ENCODE measurements at places on chromosomes 12 and 14.

DNA sequence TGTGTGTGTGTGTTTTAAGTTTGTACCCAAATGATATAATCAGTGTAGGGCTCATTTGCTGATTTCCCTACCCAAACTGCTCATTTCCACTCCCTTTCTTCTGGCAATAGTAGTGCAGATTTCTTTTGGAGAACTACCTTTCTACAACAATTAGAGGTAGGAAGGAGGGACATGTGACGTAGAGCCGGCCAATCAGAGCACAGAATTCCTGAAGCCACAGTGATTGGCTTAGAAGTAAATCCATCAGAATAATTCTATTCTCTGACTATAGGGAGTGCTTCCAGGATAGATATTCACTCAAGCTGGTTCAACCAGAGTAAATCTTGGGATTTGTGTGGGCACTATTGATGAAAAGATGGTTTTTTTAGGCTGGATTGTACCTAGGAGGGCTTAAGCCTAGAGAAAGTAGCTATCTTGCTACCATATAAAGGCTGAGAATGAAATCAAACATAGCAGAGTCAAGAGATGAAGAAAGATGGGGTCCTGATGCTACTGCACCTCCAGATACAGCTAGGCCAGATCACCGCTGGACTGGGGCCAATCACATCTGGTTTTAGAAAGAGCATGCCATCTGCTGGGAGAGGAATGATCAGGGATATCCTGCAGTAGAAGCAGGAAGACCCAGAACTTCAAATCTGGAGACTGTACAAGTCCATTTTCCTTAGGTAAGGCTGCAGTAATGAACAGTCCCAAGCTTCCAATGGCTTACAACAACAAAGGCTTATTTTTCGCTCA, 54.1 kb upstream of the NUAK1 start:
- DNase-seq: no peak

- DNase-seq: no peak
Observed at GRCh38 chr12:122309564-122310121, 43.3 kb upstream of the VPS33A start.

DNA sequence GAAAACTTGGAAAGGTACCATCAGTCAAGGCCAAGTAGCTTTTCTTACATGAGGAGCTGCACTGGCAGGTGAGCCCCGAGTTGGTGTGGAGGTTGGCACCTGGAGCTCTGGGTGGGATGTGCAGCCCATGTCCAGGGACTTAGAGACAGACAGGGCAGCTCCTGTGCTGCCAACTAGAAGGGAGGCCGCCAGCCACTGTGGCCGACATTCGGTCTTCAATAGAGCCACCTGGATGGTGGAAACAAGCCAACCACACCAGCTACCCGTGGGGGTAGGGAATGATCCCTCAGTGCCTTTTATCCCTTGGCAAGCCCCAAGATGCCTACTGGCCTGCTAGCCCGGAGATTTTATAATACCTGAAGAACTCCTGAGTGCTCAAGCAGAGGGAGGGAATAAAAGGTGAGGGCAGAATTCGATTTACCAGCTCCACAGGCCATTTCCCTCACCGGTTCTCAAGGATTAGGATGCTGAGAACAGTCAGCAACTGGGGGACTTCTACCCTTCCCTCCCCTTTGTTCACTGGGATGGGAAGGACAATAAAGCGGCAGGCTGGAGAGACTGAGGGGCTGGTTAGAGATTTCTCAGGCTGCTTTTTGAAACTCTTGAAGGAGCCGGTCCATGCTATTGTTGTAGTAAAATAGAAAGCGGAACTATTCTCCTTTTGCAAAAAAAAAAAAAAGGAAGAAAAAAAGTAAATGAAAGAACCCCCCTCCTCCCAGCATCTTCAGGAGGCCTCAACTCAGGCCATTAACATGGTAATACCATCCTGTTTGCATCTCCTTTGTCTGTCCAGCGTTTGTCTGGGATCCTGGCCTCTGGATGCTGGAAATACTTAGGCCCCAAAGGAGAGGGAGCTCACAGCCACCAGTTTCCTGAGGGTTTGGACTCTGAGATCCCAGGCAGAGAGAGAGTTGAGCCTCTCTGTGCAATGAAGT, 321.6 kb downstream of the ZFP36L1 start:
- DNase-seq: no peak

GRCh38 chr14:65258391-65258790, 154.1 kb upstream of the FUT8 start:
- DNase-seq: no peak

DNA sequence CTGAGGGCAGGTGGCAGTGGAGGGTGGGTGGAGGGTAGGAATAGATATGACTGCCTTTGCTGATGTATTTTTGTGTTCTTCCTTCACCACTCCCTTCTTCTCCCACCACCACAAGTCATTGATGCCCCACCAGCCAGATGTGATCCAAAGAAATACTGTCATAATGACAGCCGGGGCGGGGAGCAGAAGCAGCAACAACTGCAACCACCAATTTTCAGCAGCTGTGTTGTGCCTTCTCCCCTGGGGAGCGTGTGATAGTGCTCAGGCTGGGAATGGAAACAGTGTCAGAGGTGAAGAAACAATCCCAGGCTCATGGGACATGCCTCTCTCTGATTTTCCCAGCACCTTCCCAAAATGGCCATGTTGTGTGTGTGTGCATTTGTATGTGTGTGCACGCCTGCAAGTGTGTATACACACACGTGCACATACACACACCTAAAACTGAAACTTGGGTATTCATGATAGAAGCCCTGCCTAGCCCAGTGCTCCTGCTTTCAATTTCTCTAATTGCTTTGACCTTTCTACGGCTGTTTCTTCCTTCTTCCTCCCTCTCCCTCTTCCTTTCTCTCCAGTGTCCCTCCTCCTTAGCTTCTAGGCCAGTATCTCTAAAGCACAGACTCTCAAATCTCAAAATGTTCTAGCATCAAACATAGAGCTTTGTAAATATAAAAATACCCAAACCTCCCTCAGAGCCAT, 299.2 kb upstream of the FKBP4 start:
- no peak for DNase-seq

DNA sequence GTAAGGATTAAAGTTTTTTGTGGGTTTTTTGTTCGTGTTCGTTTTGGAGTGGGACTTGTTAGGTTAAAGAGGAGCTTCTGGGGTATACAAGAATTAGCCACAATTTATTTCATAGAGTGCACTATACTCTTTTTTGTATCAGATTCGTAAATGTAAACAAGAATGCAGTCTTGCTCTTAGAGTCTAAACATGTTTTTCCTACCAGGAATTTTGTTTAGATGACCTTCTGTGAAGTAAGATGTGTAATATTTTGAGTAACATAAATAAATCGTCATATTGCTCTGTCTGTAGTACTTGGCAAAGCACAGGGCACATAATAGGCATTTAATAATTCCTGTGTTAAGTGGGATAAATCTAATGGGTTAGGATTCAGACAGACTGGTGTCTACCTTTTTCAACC, 9.6 kb downstream of the CNOT2 start:
- DNase-seq: no peak

GRCh38 chr14:38210587-38211216, 3.0 kb downstream of the SSTR1 start:
- DNase-seq: no peak

Data from NCI-H2107 (cell line).